ENCODE measurements at places on chromosomes 5 and 9.

DNA sequence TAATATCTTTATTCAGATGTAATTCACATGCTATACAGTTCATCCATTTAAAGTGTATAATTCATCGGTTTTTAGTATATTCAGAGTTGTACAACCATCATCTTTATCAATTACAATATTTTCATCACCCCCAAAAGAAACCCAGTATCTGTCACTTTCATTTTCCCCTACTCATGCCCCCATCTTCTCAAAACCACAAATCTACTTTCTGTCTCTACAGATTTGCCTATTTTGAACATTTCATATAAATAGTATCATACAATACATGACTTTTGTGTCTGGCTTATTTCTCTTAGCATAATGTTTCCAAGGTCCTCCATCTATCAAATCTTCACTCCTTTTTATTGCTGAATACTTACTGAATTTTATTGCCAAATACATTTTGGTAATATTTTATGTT is 305.1 kb upstream of the SGCD start:
- no peak for DNase-seq

GRCh38 chr9:123318202-123318601 is 37.8 kb upstream of the CRB2 start:
- no peak for DNase-seq

- no peak for DNase-seq
Observed at GRCh38 chr9:83669067-83669466, 38.7 kb downstream of the UBQLN1 start.

- DNase-seq: no peak
Observed at GRCh38 chr9:76944011-76944410, 38.1 kb upstream of the PRUNE2 start.

DNA sequence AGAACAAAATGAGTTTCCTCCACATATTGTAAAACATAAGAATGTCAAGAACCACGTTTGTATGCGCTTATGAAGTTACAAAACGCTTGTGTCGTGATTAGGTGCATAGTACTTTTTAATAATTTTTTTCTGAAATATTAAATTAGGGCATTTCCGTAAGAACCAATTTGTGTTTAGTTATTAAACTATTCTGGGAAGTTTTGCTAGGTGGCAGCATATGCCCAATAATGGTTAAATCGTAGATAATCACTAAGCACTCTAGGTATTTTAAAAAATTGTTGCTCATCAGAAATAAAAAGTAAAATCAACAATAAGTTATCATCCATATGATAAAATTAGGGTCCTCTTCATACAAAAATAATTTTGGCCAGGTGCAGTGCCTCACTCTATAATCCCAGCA is 5.4 kb downstream of the SRFBP1 start:
- DNase-seq: no peak

- DNase-seq: no peak
Observed at GRCh38 chr5:159732220-159732619, 184.1 kb upstream of the ADRA1B start.

DNA sequence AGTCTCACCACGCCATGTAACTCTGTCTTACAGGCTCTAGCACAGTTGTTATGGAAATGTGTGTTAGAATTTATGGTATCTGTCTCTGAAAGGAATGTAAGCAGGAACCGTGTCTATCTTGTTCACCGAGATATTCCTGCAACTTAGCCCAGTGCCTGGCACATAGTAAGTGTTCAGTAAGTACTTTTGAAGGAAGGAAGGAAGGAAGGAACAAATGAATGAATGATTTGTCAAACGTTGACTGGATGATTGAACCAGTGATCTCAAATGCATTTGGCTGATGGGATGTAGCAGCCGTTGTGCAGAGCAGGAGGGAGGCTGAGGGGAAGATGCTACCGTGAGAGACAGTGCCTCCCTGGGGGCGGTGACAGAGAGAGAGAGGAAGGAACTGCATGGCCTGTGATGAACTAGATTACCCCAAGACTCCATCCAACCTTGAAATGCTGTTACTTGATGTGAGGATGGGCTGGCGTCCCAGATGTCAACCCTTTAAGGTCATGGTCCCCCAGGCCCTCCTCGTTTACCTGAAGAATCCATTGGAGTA is 47.5 kb upstream of the PPARGC1B start:
- no peak for DNase-seq

DNA sequence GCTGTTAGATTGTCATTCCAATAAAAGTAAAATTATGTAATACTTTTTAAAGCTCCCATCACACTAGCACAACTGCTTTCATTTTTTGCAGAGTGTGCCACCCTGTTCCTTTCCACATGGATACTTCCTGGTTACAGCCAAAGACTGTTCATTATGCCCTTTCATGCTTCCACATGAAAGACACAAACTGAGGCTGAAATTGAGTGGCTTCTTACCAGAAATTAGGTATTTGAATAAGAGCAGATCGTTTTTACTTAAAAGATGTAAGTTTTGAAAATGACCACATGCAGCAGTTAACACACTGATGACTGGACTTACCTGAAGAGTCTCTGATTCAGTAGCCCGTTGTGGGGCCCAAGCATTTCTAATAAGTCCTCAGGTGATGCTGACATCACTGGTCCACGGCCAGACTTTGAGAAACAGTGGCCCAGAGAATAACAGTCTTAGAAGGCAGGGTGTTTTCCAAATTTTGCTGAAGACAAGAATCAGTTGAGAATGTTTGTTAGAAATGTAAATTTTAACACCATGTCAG is 187.6 kb upstream of the DMRT1 start:
- no peak for DNase-seq

- no peak for DNase-seq
Observed at GRCh38 chr9:92276331-92277032, 17.0 kb downstream of the IARS1 start.

DNA sequence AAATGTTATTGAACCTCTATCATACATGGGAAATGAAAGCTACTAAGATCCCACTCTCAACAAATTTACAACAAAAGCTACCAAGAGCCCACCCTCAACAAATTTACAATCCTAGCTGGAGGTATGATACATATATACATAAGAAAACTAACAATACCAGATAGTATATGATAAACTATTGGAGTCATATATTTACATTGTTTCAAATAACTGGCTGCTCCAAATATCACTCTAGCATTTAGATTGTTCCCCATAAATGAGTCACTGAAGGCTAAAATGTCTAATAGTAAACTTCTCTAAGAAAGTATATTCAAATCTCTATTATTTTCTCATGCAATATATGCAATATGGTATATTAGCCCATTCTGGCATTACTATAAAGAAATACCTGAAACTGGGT is 151.1 kb downstream of the TMEM161B start:
- no peak for DNase-seq

DNA sequence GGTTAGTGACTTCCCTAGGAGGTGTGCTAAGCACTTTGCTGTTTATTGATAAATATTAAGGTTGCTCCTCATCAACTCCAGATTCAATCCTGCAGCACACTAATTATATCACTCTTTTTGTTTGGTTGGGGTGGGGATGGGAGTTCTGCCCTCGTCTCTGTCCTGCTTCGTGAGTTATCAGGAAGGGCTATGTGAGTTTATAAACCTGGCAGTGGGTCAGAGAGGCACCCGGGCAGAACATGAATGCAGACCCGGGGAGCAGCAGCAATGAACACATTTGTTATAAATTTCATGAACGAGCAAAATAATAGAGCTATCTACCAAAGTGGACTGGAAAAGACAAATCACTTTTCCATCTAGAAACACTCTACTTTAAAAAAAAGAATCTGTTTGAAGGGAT is 125.5 kb upstream of the WWC1 start:
- DNase-seq: no peak

GRCh38 chr9:112789473-112789872 is 38.9 kb downstream of the SNX30 start:
- no peak for DNase-seq

GRCh38 chr9:2119566-2119965 is 104.4 kb downstream of the SMARCA2 start:
- no peak for DNase-seq

DNA sequence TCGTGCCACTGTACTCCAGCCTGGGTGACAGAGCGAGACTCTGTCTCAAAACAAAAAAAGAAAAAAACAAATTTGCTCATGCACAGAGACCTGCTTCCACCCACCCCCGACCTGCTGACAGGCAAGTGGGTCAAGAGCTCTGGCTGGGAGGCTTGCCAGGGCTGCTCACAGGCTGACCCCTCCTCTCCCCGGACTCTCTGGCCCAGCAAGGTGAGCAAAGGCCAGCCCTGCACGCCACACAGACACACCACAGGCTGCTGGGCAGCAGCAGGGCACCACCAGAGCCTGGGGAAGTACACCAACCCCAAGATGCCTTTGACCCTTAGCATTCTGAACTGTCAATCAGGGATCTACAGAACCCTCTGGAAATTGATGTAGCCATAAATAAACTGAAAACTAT is 29.2 kb downstream of the NSUN2 start:
- DNase-seq: no peak

- no peak for DNase-seq
Observed at GRCh38 chr5:158514986-158515359, 584.7 kb downstream of the EBF1 start.

DNA sequence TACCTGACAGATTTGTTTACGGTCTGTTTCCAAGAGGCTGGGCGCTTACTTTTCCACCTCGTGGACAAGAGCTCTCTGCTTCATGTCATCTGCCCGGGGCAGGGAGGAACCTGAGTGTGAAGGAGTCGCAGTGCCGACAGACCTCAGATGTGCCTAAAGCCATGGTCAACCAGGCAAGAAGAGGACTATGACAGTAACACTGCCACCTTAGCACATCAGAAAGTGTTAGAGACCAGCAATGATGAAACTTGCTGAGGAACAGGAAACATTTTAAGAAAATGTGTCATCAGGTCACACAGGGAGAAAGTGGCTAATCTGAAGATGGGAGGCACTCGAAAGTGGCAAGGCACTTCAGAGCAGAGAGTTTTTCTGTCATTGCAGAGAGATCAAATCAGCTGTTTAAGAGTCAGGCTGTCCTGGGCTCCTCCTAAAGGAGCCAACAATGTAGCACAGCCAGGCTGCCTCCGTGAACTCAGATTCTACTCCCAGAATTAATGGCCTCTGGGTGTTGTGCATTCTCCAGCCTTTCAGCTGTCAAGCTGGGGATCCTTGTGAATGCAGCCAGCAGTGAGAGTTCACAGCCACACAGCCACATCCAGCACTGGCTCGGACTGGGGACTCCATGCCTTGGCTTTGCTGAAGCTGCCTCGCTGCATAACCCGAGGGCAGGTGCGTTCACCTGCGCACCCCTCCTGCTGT is 94.6 kb downstream of the RAPGEF1 start:
- no peak for DNase-seq

DNA sequence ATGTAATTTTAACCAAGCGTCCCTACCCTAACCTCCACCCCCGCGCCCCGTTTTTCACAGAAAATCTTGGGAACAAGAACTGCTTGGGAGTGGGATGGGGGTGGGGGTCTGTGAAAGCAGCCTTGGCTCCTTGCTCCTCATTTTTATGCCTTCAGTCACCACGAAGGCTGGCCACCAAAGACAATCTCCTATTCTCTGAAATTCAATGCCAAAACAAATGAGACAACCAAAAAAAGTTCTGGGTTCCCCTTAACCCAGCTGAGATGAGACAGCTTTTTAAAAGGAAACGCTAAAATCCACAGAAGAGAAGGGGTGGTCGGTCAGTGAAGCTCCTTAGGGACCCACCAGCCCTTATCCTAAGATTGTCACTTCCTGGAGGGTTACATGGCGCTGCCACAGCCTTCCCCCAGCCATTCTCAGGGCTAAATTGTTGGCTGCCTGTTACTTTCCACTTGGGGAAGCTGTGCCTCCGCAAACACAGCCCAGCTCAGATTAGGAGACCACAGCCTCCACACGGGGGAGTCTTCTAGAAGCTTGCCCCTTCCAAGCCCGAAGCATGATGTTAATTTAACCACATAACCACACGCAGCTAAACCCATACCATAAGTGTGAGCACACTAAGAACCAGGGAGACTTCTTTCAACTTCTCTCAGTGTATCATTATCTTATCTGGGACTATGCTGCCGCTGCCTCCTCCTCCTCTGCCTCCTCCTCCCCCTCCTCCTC is 136.3 kb downstream of the FOXD1 start:
- DNase-seq: no peak

DNA sequence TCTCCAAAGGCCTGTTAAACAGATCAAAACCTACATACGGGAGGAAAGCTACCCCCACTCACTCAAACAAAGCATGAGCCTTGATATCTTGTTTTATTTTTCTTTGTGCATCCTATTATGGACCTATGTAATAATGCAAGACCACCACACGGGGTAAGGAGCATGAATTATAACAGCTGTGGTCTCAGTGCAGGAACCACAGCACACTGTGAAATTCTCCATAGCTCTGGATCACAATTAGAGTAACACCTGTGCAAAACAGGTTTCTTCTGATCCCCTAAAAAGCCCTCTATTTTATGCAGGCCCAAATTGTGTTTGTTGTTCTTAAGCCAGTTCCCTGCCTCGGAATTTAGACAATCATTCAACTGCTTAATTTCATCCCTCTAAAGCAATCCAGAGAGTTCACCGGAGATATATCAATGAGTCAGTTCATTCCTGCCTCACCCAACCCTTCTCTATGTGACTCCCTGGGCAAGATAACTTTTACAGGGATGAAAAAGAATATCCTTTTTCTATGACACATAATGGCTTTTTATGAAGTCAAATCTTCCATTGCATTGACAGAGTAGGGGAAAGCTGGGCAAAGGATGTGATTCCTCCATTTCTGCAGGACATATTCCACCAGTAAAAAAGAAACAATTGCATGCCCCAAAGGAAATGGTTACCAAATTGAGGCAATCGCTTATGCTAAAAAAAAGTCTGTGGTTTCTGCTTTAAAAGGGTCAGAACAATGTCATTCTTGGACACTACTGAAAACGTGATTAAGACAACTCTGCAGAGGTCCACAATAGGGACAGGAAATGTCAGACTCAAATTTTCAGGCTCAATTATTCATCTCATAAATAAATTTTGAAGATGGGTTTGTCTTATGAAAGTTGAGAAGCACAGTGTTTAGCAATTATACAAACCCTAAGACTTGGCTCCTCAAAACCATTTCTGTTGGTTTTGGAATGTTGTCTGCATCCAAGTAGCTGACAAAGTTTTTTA is 41.6 kb upstream of the FST start:
- no peak for DNase-seq

GRCh38 chr5:135329066-135329912 is 69.7 kb downstream of the MACROH2A1 start:
- no peak for DNase-seq

DNA sequence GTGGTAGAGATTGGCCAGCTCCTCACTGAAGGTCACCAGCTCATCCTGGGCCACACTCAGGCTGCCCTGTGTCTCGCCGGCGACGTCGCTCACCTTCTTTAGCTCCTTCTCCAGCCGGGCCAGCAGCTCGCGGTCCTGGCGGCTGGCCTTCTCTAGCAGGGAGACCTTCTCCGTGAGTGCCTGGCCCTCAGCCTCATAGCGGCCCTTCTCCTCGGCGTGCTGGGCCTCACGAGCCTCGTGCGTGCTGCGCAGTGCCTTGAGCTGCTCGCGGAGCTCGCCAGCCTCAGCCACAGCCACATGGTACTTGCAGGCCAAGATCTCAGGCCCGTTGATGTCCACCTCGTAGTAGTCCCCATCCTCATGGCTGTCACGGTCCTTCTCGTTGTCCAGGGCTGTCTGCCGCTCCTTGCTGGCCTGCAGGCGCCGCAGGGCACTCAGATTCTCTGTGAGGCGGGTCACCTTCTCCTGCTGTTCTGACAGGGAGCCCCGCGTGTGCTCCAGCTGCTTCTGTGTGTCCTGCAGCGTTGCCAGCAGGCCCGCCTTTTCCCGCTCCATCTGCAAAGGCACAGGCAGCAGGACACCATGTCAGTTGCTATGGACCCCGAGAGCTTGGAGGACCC is 45.5 kb downstream of the BICD2 start:
- DNase-seq: no peak

GRCh38 chr9:18785604-18786003 is 247.4 kb downstream of the SAXO1 start:
- DNase-seq: no peak

- no peak for DNase-seq
Observed at GRCh38 chr5:158701007-158701391, 398.7 kb downstream of the EBF1 start.
